Left ventricle myocardium superior (tissue), 1 donor: ENCODE measurements at places on chromosomes 1 and 21.

- DNase-seq, result no peak
Measured at GRCh38 chr1:89022167-89022959, at the start of gene GBP3. GBP3 (minus strand) TSS chr1:89022866; CDS start chr1:89020721, 2,145 bp downstream.

DNA sequence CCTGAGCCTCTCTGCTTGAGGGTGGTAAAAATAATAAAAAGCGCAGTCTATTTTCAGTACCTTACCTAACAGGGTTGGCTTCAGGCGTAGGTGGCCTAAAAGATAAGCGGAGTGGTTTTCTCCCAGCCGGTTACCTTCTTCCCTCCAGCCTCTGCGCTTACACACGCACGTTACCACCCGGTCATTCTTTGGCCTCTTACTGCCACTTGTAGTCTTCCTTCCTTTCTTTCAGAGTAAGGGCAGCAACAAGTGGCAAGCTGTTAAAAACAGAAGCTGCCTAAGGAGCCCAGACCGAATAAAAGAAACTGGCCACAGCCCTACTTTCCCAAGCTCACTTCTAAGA, 35.4 kb downstream of the CLCA1 start:
- DNase-seq, result no peak

- no peak for DNase-seq
Measured at GRCh38 chr21:33367309-33367973, 35.8 kb upstream of the IFNGR2 start.

GRCh38 chr1:46798810-46799209, at the start of gene CYP4B1:
CYP4B1 (plus strand) TSS chr1:46799046; CDS start chr1:46799082, 36 bp downstream.
- DNase-seq, result peak; percentile 89

GRCh38 chr1:47751996-47752451, 245.2 kb downstream of the TRABD2B start:
- DNase-seq, result no peak

DNA sequence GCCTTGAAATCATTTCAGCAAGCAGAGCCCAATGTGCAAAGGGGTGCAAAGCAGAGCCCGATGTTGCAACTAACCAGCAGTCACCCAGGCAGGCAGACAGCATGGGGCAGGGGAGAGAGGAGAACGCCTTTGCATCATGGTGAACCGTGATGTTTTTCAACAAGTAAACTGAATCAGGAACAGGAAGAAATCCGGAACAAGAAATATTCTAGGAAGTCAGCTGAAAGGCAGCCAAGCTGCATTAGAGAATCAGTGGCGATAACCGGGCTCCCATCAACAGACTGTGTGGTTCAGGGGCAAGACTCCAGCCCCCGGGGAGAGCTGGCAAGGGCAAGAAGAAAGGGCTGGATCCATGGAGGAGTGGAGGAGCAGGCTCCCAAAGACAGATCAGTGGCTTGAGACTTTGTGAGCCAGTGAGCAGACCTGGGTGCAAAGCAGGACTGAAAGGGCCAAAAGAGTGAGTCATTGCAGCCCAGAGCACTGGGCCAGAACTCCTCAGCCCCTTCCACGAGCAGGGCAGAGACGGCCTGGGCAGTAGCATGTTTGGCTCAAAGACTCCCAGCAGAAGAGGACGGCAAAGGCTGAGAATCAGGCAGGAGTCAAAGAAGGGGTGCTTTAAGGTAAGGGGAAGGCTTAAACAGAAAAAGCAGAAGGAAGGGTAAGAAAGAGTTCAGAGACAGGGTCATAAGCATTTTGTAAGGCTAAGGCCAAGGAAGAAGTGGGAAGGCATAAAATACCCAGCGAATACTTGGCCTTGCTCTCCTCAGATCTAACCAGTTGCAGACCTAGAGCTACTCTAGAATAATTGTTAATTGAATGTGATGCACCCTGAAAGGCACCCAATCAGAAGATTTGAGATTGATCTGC, 155.0 kb downstream of the SETD4 start:
- DNase-seq, result peak; percentile 52

GRCh38 chr1:219801156-219801820, 127.1 kb downstream of the SLC30A10 start:
- no peak for DNase-seq

- DNase-seq, result no peak
Measured at GRCh38 chr1:158813164-158813563, 18.0 kb upstream of the MNDA start.

DNA sequence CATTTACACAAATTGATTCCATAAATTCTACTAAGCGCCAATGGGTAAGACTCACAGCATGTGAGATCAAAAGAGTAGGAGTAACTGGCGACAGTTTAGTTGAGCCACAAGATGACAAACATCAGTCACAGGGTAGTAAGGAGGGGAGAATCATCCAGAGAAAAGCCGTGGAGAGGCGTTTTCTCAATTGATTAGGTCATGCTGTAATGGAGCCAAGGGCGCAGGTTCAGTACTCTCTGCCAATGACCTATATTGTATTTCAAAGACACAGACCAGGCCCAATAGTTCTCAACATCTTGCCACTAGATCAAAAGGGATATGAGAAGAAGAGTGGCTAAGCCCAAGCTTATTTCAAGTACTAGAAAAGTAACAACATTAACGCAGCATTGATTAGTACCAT, 467.5 kb downstream of the SMYD3 start:
- DNase-seq, result no peak

- no peak for DNase-seq
Measured at GRCh38 chr1:30745156-30745833, 12.3 kb downstream of the LAPTM5 start.

DNA sequence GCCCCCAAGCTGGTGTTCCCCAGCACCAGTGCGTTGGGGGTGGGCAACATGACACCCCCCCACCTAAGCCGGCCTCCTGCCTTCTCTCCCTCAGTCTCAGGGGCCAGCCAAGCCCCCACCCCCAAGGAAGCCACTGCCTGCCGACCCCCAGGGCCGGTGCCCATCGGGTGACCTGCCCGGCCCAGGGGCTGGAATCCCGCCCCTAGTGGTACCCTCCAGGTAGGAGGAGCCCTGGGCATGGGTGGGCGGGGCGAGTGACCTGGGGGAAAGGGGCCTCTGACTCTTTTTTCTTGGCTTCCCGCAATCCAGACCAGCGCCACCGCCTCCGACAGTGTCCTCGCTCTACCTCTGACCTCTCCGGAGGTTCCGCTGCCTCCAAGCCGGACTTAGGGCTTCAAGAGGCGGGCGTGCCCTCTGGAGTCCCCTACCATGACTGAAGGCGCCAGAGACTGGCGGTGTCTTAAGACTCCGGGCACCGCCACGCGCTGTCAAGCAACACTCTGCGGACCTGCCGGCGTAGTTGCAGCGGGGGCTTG, 1.3 kb upstream of the EFNA4 start:
- peak; percentile 34 for DNase-seq

DNA sequence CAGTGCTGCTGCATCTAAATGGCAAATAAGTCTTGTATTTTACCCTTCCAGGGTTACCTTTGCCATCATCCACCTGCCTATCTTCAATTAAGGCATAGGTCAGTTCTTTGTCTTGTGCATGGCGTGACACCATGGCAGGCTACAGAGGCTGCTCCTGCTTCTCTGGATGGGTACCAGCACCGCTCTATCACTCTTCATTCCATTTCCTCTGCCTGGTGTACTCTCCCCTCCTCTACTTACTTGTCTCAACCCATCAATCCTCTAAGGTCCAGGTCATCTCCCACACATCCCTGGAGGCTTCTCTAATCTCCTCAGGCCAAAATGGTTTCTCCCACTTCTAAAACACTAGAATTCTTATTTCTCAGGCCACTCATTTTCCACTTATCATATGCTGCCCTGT, 257.5 kb downstream of the BARHL2 start:
- no peak for DNase-seq

DNA sequence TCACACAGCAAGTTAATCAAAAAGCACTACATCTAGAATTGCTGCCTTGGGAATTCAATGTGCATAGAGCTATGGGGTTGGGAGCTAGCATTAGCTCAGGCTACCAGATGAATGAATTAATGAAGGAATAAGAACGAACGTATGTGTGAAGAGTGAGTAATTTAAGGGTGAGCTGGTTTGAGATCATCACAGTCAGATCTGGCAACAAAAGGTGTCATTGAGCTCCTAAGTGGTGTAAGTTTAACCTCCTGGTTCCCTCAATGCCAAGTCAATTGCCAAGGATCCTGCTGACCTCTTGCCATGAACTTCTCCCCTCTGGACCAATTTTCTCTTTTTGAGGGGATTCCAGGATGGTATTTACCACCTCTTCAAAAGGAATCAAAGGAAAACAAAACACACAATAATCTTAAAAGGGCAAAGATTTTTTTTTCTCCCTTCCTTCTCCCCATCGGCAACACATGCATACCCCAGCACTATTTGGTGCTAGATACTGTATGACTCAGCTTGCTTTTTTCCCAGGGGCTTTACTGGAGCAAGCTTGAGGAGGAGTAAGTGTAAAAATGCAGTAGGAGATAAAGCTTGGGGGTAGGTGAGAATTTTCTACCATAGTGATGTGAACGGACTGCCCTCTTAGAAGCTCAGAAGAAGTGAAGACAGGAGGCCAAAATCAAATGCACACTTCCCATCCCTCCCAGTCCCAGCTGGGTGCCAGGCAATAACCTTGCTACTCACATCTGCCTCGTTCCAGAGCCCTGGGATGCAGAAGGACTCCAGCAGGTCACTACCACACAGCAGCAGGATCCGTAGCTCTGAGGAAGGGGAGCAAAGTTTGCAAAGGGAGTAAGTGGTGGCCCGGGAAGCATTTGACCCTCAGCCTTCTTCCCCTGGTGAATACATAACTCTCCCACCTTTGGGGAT, 92.0 kb downstream of the LAMC2 start:
- no peak for DNase-seq

DNA sequence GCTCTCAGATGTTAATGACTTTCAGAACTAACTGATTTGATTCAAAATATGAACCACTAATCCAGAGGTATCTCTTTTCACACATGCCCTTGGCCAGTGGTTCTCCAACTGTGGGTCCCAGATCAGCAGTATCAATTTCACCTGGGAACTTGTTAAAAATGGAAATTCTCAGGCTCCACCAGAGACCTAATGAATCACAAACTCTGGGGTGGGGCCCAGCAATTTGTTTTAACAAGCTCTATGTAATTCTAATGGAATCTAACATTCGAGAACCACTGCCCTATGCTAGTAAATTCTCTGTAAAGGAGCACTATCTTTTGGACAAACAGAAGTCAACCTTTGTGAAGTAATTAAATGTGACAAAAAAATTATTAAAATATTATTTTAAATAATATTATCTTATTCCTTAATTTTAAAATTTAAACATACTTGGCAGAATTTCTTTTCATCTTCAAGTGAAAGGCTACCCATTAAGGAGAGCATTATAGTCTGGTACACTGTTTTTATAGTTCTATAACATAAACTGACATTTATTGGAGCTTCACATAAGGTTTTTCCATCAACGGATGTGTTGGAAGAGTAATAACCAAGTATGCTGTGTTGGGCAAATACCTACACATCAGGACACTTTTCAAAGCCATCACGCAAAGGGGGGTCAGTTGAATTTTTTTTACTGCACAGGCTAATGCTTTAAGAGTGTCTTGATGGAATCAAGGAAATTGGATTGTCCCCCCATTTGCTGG, 130.4 kb downstream of the LHX4 start:
- DNase-seq, result no peak

- peak; percentile 82 for DNase-seq
Measured at GRCh38 chr1:68111519-68112436, 61.4 kb upstream of the DIRAS3 start.

GRCh38 chr1:156439036-156439776, 61.4 kb downstream of the MEF2D start:
- DNase-seq, result no peak

- no peak for DNase-seq
Measured at GRCh38 chr1:212752934-212753497, 38.6 kb downstream of the NSL1 start.

- no peak for DNase-seq
Measured at GRCh38 chr1:197269053-197269452, 1.0 kb downstream of the CRB1 start.

DNA sequence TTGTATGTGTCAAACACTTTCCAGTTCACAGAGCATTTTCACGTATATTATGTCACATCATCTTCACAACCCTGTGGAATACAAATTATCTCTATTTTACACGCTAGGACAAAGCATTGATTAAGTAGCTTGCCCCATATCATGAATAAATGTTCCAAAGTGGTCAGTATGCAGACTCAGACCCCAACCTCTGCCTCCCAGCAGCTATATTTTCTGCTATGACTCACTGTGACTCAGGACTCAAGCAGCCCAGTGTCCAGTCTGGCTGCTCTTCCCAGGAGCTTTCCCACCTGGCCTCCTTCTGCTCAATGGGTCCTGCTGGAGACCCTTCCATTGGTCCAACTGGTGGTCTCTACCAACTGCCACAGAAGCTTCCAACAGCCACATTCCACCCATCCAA, 56.0 kb upstream of the RAP1A start:
- DNase-seq, result no peak

GRCh38 chr1:242534753-242535152, 10.3 kb upstream of the PLD5 start:
- no peak for DNase-seq

DNA sequence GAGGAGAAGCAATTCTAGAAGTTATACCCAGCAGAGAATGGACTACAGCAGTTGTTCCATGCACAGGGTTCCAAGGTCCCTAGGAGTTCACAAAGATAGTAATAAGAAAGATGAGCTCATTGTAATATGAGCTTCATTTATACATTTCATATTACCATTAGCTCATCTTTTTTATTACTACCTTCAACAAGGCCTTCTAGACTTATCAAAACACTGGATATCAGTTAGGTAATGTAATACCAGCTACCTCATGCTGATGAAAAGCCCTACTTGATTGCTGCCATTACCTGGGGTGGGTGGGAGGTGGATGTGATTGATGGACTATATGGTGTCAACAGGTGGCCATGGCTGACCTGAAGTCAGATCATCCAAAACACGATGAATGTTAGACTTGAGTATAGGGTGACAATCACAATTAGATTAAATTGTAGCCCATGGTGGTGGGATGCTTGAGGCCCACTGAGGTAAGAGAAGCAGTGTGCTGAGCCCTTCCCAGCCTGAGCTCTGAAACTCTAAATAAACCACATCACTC, 34.1 kb downstream of the SPATA46 start:
- no peak for DNase-seq

GRCh38 chr1:60184521-60184920, 111.0 kb upstream of the C1orf87 start:
- no peak for DNase-seq

DNA sequence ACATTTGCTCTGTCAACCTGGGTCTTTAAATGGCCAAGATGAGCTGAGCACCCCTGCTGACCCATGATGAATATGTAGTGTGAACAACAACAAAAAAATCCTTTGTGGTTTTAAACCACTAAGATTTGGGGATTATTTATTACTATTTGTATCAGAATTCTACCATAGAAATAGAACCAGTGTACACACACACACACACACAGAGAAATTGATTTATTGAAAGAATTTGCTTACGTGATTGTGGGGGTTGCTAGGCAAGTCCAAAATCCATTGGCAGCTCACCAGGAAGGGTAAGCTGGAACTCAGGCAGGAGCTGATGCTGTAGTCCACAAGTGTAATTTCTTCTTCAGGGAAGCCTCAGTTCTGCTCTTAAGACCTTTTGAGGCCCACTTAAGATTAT, 82.5 kb upstream of the MAP1LC3C start:
- DNase-seq, result no peak
